Stimulated activated CD8-positive, alpha-beta memory T cell treated with anti-CD3 and anti-CD28 coated beads, Interleukin-12 subunit alpha, Interleukin-12 subunit beta, amount 100 ng/mL, for 1 hour (primary cell): ENCODE measurements at places on chromosomes 7 and 10.

DNA sequence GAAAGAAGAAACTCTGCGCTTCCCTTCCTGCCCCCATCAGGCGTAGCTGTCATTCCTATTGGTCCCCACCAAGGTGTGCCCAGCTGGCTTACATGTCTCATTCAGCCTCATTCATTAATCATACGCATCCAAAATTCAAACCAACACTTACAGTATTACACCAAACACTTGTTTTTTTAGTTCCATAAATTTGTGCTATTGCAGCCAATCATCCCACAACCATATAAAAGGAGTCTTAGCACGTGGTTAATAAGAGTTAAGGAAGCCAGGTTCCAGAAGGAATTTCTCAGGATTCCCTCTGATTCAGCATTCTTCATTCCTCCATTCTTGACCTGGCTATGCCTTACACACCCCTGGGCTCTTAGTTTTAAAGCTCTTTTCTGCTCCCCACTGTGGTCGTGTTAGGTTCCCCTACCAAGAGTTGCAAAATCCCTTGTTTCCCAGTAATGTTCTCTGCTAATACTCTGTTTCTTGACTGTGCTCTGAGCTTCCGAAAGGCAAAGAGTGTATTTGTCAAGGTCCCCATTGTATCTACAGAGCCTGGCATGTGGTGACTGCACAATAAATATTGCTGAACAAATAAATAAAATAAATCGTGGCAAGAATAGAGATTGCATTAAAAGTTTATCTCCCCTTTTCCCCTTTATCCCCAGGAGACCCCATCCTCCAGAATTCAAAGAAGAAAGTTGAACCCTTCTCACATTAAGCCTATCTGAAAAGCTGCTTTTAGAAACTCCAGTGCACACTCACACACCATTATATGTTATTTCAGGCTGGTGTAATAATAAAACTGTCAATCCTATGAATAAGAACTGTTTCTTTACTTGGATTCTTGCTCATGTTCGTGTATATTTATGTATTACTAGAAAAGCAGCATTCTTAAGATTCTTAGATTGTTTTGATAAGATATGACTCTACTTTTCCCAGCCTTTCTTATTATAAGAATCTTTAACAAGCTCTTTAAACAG is 514.4 kb downstream of the INHBA start:
- no peak for DNase-seq

- no peak for DNase-seq
Measured at GRCh38 chr10:77072836-77073662, 564.6 kb downstream of the KCNMA1 start.

GRCh38 chr10:89615824-89616223 is 29.2 kb downstream of the PANK1 start:
- DNase-seq, result no peak

GRCh38 chr10:655184-655583 is 34.3 kb downstream of the DIP2C start:
- no peak for DNase-seq

GRCh38 chr7:34759477-34760125 is 101.6 kb downstream of the NPSR1 start:
- no peak for DNase-seq

DNA sequence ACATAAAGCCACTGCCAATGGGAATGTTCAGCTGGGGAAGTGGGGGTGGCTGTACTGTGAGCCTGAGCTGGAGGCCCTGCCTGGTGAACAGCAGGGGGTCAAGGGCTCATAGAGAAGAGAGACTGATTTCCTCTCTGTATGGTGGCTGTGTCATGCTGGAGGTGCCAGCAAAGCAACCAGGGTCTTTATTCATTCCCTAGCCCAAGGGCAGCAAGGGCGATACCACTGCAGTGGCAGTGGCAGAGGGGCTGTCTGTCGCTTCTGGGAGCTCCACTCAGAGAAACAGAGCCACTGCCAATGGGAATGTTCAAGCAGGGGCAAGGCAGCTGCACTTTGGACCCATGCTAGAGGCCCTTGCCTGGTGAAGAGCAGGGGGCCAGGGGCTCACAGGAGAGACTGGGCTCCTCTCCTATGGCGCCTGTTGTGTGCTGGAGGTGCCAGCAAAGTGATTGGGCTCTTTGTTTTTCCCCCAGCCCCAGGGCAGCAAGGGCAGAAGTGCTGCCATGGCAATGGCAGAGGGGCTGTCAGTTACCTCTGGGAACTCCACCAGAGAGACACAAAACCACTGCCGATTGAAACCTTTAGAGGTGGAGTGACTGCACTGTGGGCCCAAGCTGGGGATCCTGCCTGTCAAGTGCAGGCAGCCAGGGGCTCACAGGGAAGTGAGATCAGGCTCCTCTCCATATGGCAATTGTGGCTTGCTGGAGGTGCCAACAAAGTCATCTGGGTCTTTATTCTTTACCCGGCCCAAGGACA is 545.1 kb downstream of the SH2D4B start:
- no peak for DNase-seq

- DNase-seq, result no peak
Measured at GRCh38 chr10:73043766-73044377, 52.8 kb downstream of the P4HA1 start.

DNA sequence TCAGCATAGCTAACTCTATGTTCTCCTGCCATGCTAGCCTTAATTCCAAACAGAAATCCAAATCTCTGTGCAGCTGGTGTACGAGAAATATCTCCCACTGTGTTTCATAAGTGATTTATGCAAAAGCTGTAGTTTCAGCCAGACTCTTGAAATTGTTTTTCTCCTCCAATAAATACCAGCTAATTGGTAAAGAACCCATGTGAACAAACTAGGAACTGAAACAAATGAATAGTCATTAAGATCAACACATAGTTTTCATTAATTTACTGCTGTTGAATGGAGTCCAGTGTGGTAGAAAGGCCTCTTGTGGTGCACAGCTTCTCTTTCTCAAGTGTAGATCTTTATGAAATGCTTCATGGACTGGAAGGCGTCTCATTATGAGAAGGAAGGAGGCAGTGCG is 18.4 kb downstream of the PPP1R17 start:
- no peak for DNase-seq

DNA sequence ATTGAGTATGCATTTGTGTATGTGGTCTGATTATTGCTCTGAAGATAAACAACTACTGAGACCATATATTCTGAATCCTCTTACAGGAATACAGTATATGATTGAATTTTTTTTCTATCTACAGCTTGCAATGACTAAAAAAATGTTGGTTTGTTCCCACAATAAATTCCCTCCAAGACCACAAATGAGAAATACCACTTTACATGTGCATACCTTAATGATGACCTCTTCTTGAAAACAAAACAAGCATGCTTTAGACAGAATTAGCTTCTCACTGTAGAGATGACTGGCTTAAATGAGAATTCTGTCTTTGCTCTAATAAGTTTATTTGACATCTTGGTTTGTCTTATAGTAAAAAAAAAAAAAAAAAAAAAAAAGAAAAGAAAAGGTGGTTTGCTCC is 241.5 kb downstream of the PCDH15 start:
- no peak for DNase-seq

DNA sequence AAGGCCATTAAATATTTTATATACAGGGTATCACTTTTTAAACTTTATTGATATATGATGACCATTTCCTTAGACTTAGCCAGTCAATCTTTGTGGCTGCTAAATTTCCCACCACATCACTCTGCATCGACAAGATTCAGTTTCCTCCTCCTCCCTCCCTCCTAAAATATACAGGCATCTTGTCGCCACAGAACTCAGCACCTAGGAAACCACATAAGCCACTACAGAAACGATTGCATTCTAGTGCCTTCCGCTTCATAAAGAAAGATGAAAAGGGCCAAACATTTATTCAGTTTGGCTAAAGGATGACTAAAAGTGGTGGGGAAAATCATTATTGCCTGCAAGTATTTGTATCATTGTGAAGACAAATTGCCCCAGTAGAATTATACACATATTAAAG is 30.7 kb downstream of the ERCC6 start:
- DNase-seq, result no peak

GRCh38 chr10:113381981-113382509 is 170.8 kb upstream of the HABP2 start:
- peak; percentile 24 for DNase-seq

GRCh38 chr7:129162732-129163131 is 18.2 kb downstream of the TSPAN33 start:
- DNase-seq, result no peak

DNA sequence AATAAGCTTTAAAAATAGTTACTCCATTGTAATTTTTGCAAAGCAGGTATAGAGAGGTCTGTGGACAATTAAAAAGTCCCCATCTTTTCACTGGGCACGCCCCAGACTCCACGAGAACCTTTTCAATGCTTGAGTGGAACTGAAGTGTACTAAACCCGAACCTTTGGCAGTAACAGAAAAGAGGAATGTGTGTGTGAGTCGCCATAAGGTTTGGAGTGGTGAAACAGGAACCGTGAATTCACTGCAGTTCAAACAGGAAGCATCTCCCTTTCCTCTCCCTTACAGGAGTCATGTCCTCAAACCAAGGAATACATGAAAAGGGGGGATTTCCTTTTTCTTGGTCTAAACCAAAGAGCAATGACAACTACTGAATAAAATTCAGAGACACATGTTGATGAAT is 23.2 kb downstream of the NDUFB2 start:
- no peak for DNase-seq

- DNase-seq, result no peak
Measured at GRCh38 chr7:32515890-32516550, 20.7 kb downstream of the AVL9 start.

DNA sequence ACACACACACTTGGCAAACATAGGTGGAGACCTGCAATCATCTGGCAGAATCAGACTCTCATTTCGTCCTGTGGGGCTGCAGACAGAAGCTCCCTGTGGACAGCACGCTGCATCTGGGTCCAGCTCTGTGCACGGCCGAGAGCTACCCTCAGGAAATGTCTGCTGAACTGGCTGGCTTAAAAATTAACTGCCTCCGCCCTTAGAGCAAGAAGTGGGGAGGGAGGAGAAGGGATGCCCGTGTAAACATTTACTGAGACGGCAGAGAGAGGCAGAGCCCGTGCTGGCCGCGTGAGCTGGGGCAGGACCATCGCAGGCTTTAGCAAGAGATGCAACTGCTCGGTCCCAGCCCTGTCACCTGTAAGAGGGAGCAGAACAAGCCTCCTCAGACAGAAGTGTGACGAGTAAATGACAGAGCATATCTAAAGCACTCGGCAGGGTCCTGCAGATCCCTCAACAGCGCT is 81.8 kb downstream of the TNS3 start:
- DNase-seq, result no peak

GRCh38 chr7:45863715-45864114 is 9.2 kb downstream of the CCDC201 start:
- no peak for DNase-seq

- no peak for DNase-seq
Measured at GRCh38 chr7:106183952-106184351, 71.8 kb upstream of the SYPL1 start.

GRCh38 chr10:102414749-102415148 is 3.8 kb downstream of the PSD start:
- DNase-seq, result no peak

- no peak for DNase-seq
Measured at GRCh38 chr10:78980815-78981214, 88.0 kb upstream of the ZMIZ1 start.

- DNase-seq, result no peak
Measured at GRCh38 chr10:33965795-33966581, 631.5 kb upstream of the NRP1 start.

DNA sequence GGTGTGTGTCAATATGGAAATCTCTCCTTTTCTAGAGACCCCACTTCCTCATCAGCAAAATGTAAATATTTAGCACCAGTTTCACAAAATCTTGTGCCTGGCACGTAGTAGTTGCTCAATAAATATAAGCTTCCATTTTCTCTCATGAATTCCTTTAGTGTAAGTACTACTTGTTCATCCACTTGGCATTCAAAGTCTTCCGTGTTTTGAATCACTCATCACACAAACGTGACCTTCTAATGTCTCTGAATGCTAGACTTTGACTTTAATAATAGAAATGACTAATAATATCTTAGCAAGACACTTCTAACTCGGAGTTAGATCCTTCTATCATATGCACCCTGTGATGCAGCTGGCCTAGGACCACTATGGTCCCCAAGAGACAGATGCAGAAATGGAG is 168.7 kb upstream of the ZNF32 start:
- no peak for DNase-seq

GRCh38 chr10:113226831-113227445 is 276.9 kb downstream of the TCF7L2 start:
- no peak for DNase-seq
